NCI-H1105 (cell line): ENCODE measurements at places on chromosomes 1 and 21.
A peak's percentile ranks its signal among the peaks of the same experiment; 100 is the strongest.

GRCh38 chr1:43345120-43345519 lies 7.5 kb downstream of the MPL start:
- DNase-seq = no peak

DNA sequence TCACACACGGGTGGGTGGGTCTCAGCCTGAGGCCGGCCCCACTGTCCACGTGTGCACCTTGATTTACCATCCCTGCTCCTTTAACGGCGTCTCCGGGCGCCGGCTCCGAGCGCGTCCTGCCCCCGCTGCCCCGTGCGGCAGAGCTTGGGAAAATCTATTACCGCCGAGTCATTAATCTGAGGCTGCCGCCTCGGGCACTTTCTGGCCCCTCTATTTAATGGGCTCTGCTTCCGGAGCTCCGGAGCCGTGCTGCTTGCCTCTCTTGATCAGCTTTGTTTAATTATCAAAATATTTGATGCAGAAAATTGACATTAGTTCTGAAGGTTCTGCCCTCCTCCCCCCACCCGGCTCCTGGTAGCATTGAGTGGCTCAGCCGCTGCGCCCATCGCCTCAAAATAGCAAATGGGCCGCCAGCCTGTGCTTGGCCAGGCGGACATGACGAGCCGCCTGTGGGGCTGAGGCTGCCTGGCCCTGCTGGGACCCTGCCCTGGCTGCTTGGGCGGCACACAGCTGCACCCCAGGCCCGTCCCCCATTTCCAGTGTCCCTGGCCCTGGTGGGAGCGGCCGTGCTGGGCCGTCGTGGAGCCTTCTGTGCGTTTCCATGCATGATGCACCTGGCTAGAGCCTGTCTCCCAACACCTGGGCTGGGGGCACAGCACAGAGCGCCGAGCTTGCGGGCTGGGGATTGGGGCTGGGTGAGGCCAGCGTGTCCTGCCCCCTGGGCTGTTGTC lies 81.6 kb upstream of the TTC34 start:
- peak; percentile 12 for DNase-seq

GRCh38 chr1:204744107-204744779 lies 58.7 kb upstream of the LRRN2 start:
- no peak for DNase-seq

DNA sequence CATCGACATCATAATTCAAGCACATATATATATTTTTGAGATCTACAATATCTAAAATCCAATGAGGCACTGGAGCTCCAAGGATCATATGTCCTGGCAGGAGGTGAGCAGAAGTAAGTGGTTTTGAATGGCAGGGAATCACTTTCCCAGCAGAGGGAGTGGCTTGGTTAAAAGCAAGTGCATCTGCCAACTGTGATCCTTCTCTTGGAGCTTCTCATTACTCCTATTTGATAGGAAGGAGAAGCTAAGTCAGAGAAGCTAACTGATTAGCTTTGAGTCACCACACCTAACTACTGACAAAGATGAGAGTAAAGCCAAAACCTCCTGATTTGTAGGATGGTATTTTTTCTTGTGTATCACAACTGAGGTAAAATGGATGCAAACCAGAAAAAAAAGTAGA lies 55.0 kb downstream of the ALG14 start:
- DNase-seq = no peak

- DNase-seq = no peak
Measured at GRCh38 chr1:200699871-200700270, 30.2 kb upstream of the DDX59 start.

DNA sequence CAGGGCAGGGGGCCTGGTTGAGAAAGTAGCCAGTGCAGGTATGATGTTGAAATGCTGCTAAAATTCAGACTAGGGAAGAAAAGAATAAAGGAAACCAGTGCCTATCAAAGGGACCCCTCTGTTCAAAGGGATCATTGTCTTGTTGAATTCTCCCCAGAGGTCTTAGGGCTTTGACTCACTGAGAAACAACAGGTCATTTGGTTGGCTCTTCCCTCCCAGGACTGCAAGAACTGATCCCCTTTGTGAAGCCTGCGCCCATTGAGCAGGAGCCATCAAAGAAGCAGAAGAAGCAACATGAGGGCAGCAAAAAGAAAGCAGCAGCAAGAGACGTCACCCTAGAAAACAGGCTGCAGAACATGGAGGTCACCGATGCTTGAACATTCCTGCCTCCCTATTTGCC lies 11.8 kb upstream of the CELSR2 start:
- DNase-seq = no peak

DNA sequence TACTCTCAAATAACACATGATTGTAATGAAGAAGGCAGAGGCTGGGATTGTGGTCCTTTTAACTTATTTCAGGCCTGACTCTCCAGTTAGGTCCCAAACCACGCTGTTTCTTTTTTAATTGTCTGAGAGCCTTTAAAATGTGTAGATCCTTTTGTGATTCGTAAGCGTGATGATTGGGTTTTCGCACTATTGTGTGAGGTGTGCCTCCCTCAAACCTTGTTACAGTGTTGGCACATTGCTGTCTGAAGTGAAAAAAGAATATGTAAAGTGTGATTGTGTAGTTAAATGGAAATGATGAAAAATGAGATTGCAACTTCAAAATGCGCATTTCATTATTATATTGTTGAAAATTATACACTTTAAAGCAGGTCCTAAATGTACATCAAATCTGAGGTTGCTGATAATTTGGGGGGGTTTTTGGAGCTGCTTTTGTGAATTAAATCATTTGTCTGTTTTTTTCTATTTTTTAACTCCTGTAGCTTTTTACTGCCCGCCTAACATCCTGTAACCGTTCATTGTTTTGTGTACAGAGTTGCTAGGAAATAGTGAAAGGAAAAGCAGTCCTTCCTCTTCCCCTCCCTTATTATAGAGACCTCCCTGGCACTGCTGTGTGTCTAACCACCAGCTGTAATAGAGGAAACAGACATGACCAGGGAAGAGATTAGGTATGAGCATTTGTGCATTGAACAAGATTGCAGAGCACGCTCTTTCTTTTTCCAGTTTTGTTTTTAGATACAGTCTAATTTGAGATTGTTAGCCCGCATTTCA lies 43.3 kb downstream of the IARS2 start:
- DNase-seq = no peak

DNA sequence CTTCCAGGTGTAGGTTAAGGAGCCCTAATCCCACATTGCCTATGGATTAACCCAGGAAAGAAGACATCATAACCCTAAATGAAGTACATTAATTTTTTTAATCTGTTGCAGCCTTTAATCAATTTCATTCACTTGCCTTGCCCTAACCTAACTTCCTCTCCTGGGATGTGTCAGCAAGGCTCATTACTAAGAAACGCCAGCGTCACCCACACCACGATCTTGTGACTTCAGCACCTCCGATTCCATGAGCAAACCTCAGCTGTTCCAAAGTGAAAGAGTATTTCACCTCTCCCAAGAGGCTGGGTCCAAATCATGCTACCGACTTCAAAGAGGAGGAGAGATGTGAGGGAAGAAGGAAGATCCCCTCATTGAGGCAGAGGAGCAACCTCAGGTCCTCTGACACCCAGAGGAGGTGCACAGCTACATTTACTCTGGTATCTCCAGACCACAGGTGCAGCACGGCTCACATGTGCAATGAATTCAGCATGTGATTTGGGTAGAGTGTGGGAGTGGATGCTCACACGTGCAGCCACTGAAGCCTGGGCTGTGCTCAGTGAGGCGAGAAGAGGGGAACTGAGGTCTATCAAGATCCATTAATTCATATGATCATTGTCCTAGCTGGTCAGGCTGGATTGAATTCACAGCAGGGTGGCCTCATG lies 134.1 kb downstream of the SLC30A10 start:
- DNase-seq = no peak

- no peak for DNase-seq
Measured at GRCh38 chr1:218501161-218501560, 156.0 kb downstream of the TGFB2 start.

DNA sequence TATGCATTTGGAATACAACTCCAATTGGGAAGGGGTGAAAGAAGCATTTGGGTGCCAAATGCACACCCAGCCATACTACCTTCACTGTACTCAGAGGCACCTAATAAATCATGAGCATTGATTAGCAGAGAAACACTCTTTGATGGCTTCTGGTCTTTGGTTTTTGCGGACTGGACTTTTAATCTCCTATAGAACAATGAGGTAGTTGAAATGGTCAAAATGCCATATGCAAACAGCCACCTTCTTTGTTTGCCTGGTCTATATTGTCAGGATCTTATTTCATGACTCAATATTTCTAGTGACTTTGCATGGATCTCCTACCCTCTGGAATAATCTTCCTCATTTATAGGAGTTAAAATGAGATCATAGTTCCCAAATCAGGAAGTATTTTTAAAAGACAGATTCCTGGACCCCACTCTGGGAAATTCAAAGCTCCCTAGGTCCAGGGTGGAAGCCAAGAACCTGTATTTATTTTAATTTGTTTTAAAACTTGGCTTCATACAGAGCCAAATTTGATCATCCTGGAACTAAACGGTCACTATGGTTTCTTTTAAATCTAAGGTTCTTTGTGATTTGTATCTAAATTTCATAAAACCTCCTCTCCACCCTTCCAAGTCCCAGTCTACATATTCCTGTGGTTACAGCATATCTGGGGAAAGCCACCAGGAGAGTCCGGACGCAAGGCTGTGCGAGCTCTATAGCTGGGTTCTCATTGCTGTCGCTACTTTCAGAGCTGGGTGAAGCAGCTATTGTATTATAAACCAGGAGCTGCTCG lies 8.7 kb downstream of the FAM3B start:
- DNase-seq = no peak

- no peak for DNase-seq
Measured at GRCh38 chr1:88058205-88058604, 625.9 kb upstream of the PKN2 start.

GRCh38 chr1:1889847-1890505 lies 911 bp downstream of the GNB1 start:
- peak; percentile 19 for DNase-seq
